ENCODE measurements at places on chromosomes 13 and 19.
A peak's percentile ranks its signal among the peaks of the same experiment; 100 is the strongest.

GRCh38 chr13:79655509-79655908 lies 174.6 kb downstream of the NDFIP2 start:
- H3K27ac ChIP-seq, result no peak overlapping the region
- no peak for DNase-seq
- H3K4me3 ChIP-seq, result no peak overlapping the region
- no peaks in the 10 kb centered on the region for H3K4me1 ChIP-seq

GRCh38 chr19:36972571-36972970 lies 56.4 kb downstream of the ZNF568 start:
- H3K27me3 ChIP-seq, result no peaks in the 10 kb centered on the region
- no peaks in the 10 kb centered on the region for H3K36me3 ChIP-seq
- no peaks in the 10 kb centered on the region for H3K4me1 ChIP-seq
- peak overlapping the region; percentile 55 for H3K4me3 ChIP-seq
- peak overlapping the region; percentile 53 for H3K27ac ChIP-seq
- DNase-seq, result no peak

DNA sequence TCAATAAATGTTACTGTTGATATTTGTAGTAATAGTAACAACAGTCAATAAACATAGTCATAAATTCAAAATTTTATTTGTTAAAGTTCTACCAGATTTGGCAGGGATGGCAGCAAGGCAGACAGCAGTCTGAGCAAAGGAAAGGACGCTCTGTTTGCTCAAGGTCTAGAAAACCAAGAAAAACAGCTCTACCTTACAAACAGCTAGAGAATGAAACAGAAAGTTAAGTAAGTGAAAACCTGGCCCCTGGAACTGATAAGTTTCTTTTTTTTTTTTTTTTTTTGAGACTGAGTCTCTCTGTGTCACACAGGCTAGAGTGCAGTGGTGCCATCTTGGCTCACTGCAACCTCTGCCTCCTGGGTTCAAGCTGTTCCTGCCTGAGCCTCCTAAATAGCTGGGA lies 27.9 kb downstream of the ENOX1 start:
- no peak overlapping the region for H3K4me3 ChIP-seq
- no peaks in the 10 kb centered on the region for H3K27me3 ChIP-seq
- no peaks in the 10 kb centered on the region for H3K36me3 ChIP-seq
- no peak overlapping the region for H3K27ac ChIP-seq
- no peak for DNase-seq

GRCh38 chr13:74193391-74193790 lies 59.2 kb upstream of the KLF12 start:
- H3K4me1 ChIP-seq, result no peaks in the 10 kb centered on the region
- H3K27ac ChIP-seq, result no peak overlapping the region
- H3K27me3 ChIP-seq, result no peaks in the 10 kb centered on the region

GRCh38 chr13:96871469-96871868 lies 122.8 kb downstream of the OXGR1 start:
- no peaks in the 10 kb centered on the region for H3K36me3 ChIP-seq
- H3K27me3 ChIP-seq, result no peaks in the 10 kb centered on the region
- no peaks in the 10 kb centered on the region for H3K4me1 ChIP-seq
- no peak overlapping the region for H3K4me3 ChIP-seq

- no peak overlapping the region for H3K27ac ChIP-seq
- H3K27me3 ChIP-seq, result no peaks in the 10 kb centered on the region
- H3K36me3 ChIP-seq, result no peaks in the 10 kb centered on the region
- H3K4me3 ChIP-seq, result no peak overlapping the region
- H3K4me1 ChIP-seq, result no peaks in the 10 kb centered on the region
These were observed 64.9 kb upstream of the HTR2A start for GRCh38 chr13:46961719-46962118.

- H3K36me3 ChIP-seq, result no peaks in the 10 kb centered on the region
- no peaks in the 10 kb centered on the region for H3K4me1 ChIP-seq
- no peak overlapping the region for H3K4me3 ChIP-seq
- H3K27me3 ChIP-seq, result no peaks in the 10 kb centered on the region
- H3K27ac ChIP-seq, result no peak overlapping the region
These were observed 2.6 kb upstream of the CLC start for GRCh38 chr19:39740395-39740794.

DNA sequence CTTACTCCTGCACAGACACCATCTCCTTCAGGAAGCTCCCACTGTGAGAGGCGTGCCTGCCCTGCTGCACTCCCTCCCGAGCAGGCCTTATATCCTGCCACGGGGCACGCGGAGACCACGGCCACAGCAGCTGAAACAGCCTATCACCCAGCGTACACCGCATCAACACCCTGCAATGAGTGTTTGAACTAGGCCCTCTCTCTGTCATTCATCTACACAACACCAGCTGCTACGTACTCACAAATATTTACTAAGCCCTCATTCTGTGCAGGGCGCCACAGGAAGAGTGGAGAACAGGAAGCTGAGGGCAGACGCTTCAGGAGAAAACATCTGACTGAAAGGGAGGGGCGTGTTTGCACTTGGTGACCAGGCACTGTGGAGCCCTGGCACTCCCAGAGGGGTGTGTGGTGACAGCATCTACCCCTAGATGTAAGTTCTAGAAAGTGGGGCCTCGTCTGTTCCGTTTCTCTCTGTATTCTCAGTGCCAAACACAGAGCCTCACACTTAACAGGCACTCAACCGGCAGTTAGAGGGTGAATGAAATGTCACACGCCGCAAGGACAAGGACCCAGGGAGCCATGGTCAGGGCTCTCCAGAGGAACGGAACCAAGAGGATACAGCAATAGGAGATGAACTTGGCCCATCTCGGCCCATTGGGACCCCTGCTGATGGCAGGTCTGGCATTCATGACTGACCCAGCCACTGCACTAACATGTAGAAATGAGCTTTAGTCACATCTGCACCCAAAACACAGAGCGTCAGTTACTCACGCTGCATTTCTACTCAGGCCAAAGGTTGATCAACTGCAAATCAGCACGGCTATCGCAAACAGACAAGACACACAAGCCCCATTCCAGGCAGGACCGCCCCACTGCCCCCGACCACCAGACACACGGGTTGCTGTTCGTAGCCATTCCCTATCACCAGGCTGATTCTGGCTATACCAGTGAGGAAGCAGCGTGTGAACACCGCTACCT lies 15.7 kb downstream of the RANBP3 start:
- H3K27ac ChIP-seq, result no peak overlapping the region
- H3K27me3 ChIP-seq, result no peaks in the 10 kb centered on the region
- no peak overlapping the region for H3K4me3 ChIP-seq
- no peak for DNase-seq
- H3K4me1 ChIP-seq, result peaks cover 43% of the 10 kb centered on the region

GRCh38 chr13:77207943-77208342 lies 119.0 kb downstream of the MYCBP2 start:
- no peaks in the 10 kb centered on the region for H3K4me1 ChIP-seq
- no peak overlapping the region for H3K27ac ChIP-seq
- H3K27me3 ChIP-seq, result no peaks in the 10 kb centered on the region
- H3K4me3 ChIP-seq, result no peak overlapping the region

- H3K4me3 ChIP-seq, result no peak overlapping the region
- H3K27ac ChIP-seq, result no peak overlapping the region
- DNase-seq, result no peak
- no peaks in the 10 kb centered on the region for H3K27me3 ChIP-seq
These were observed 233.4 kb downstream of the KCNRG start for GRCh38 chr13:50248516-50249143.

GRCh38 chr13:29888306-29888705 lies 37.9 kb upstream of the UBL3 start:
- H3K27ac ChIP-seq, result no peak overlapping the region
- H3K36me3 ChIP-seq, result no peaks in the 10 kb centered on the region
- H3K4me1 ChIP-seq, result no peaks in the 10 kb centered on the region
- DNase-seq, result no peak
- no peak overlapping the region for H3K4me3 ChIP-seq

GRCh38 chr13:36344886-36345437 lies 1.2 kb downstream of the SPART start:
- no peak for DNase-seq
- H3K27me3 ChIP-seq, result no peaks in the 10 kb centered on the region
- H3K36me3 ChIP-seq, result no peaks in the 10 kb centered on the region
- peaks cover 14% of the 10 kb centered on the region for H3K4me1 ChIP-seq
- H3K4me3 ChIP-seq, result peak overlapping the region; percentile 77

DNA sequence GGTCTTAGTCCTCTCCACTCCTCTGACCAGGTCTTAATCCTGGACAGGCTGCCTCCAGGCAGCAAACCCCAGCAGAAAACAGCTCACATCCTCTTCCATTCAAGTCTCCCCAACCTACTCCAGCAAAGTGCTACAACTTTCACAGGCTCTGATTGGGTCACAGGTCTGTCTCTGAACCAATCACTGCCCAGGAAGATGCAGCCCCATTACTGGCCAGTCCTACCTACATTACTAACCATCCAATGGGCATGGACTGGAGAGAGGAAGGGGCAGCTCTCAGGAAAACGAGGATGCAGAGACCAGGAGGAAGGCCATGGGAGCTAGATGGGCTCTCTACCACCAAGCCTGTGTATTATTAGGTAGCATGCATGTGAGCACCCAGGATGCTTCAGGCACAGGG lies 12.2 kb downstream of the MED26 start:
- DNase-seq, result no peak
- no peak overlapping the region for H3K4me3 ChIP-seq
- no peaks in the 10 kb centered on the region for H3K27me3 ChIP-seq
- H3K27ac ChIP-seq, result no peak overlapping the region
- peaks cover 9% of the 10 kb centered on the region for H3K4me1 ChIP-seq

DNA sequence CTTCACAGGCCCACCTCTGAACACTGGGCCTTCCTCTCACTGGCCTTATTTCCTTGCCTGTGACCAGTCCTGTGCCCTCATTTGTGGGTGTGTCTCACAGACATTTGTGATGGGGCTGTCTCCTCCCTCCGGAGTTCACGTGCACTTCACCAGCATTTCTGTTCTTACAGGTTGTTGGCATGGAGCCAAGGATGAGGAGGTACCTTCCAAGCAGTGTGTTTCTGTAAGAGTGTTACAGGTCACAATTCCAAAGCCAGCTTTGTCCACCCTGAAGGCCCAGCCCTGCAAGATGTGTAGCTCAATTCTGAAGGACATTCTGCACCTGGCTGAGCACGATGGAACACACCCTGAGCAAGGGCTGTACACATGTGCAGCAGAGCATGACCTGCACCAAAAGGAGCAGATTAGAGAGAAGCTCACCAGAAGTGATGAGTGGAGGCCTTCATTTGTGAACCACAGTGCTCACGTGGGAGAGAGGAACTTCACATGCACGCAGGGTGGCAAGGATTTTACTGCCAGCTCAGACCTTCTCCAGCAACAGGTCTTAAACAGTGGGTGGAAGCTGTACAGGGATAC lies 8.1 kb downstream of the ZNF749 start:
- peaks cover 32% of the 10 kb centered on the region for H3K36me3 ChIP-seq
- no peaks in the 10 kb centered on the region for H3K4me1 ChIP-seq
- no peak overlapping the region for H3K27ac ChIP-seq
- no peak for DNase-seq
- H3K4me3 ChIP-seq, result no peak overlapping the region

DNA sequence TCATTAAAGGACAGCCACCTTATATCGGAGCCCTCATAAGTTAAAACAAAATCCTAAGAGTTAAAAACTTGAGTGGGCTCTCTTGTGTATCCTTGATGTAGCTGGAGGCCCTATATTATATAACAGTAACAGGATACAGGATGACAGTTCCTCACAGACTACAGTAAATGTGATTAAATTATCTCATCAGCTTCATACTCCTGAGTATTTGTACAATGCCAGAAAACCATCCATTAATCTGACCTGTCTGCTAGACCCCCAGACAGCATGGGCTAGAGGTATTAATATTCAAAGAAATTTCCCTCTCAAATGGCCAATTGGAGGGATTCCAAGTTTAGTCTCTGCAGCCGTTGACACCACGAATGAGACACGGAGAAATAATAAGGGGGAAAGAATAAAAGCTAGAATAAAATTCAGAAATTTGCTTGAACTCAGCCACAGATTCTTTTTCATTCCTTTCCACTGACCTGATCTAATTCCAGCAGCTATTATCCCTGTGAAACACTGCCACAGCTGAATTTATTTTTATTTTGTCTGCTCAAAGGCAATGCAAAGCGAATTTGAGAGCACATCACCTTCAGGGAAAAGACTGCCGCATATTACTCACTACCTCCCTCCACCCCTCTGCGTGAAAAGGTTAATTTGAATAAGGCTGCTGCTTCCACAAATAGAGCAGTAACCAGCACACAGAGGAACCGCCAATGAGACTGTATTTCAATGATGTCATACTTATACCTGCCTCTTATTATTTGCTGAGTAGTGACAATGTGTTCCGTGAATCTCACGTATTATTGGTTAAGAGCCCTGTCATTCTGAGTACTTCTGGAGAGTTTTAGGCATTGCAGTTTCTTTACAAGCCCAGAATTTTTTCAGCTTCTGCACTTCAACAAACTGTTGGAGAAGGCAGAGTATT lies 155.9 kb upstream of the KLF12 start:
- DNase-seq, result no peak
- H3K27ac ChIP-seq, result peak overlapping the region; percentile 21
- H3K4me3 ChIP-seq, result no peak overlapping the region
- H3K27me3 ChIP-seq, result no peaks in the 10 kb centered on the region
- no peaks in the 10 kb centered on the region for H3K36me3 ChIP-seq
- H3K4me1 ChIP-seq, result peaks cover 8% of the 10 kb centered on the region

- H3K4me3 ChIP-seq, result no peak overlapping the region
- no peak for DNase-seq
- no peaks in the 10 kb centered on the region for H3K36me3 ChIP-seq
- no peaks in the 10 kb centered on the region for H3K27me3 ChIP-seq
- H3K4me1 ChIP-seq, result no peaks in the 10 kb centered on the region
These were observed 406.3 kb downstream of the COG6 start for GRCh38 chr13:40061466-40062450.

DNA sequence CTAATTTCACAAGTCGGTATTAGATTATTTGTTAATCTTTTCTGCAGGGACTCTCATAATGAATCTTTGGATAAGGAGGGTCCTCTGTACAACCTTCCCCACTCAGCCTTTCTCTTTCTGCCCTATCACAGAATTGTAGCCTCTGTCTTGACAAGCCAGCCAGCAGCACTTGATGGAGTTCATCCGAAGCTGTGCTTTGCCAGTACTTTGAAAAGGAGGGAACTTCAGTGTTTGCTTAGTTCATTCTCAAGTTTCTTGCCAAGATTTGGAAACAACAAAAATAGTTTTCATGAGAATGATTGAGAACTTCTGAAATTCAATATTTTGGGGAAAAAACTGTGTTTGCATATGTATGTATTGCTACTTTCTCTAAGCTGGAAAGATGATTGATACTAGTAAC lies 69.3 kb upstream of the HMGB1 start:
- no peak for DNase-seq
- H3K36me3 ChIP-seq, result no peaks in the 10 kb centered on the region
- H3K27ac ChIP-seq, result no peak overlapping the region
- no peak overlapping the region for H3K4me3 ChIP-seq
- no peaks in the 10 kb centered on the region for H3K27me3 ChIP-seq

DNA sequence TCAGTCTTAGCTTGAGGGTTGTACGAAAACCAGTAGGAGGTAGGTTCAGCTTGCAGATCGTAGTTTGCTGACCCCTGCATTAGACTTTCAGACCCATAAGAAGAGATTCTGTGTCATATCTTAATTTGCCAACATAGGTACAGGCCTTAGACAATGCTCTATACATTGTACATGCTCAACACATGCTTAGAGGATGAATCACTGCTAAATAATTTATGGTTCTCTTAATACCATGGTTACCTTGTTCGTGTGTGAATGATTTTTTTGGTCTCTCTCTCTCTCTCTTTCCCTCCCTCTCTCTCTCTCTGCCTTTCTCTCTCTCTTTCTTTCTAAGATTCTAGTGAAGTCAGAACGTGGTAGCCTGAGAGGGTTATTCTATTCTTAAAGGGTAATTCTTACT lies 112.2 kb downstream of the FGF14 start:
- H3K27me3 ChIP-seq, result no peaks in the 10 kb centered on the region
- H3K4me3 ChIP-seq, result no peak overlapping the region
- no peaks in the 10 kb centered on the region for H3K36me3 ChIP-seq

Measured in ascending aorta (tissue), 2 donors.